ENCODE measurements at places on chromosomes 1 and 21.

DNA sequence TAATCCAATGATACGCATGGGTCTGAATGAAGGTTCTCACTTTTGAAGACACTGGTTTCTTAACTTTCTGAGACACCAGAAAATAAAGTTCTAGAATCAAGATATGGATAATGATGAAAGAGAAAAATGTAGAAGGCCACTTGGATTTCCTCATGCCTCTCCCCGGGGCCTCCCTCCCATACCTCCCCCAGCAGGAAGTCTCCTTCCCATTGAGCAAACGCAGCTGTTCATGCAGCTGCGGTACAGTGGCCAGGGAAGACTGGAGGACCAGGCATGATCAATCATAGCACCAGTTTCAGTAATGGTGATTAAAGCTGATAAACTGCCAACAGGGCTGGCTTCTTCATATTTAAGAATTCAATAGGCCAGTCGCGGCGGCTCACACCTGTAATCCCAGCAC is 10.9 kb upstream of the UBR4 start:
- no peak for DNase-seq

DNA sequence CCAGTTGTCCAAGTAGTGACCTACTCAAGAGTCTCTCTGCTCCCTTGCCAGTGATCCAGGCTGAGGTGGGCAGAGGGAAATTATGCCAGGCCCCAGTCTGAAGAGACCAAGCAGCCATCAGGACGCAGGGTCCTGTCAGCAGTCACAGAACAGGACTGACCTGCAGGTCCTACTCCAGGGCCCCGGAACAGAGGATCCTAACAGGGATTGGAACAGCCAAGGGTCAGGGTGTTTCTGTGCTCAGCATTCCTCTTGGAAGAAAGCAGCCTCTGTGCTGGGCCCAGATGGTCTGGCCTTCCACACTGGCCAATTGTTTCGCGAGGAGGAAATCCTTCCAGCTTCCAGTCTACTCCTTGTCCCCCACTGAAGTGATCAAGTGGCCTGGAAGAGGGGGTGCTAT is 41.6 kb upstream of the USP1 start:
- no peak for DNase-seq

DNA sequence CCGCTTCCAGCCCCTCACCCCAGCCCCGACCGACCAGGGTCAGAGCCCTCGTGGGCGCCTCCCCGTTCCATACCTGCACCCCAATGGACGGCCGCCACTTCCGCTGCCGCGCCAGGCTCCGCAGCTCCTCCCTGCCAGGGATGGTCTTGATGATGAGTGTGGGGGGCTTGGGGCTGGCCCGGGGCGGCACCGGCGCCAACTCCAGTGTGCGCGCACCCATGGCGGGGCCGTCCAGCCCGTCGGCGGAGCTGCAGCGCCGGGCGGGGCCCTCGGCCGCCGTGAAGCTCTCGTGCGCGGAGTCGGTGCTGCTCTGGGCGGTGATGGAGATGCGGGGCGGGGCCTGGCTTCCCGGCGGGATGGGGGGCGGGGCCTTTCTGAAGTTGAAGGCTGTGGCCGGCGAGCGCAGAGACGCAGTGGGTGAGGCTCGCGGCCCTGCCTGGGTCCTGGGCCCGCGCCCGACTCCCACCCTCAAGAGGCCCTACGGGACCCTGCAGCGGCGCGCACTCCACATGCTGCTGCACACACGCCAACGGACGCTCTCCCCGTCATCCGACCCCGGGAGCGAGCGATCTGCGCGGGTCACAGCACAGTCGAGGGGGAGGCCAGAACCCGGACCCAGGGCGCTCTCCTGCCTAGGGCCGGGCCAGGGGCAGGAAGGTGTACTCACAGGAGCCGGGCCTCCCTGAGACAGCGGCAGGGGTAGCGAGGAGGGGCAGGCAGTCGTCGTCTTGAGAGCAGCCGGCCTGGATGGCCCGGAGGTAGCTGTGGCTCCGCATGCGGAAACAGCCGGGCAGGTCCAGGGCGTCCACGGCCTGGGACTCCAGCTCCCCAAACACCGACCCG is 26.1 kb upstream of the SMIM12 start:
- DNase-seq = peak; percentile 59

- no peak for DNase-seq
Measured at GRCh38 chr1:48688102-48688760, 88.5 kb downstream of the BEND5 start.

All from activated CD8-positive, alpha-beta T cell treated with anti-CD3 and anti-CD28 coated beads, Interleukin-2, amount 10 ng/mL, durations not matched to agents 7 days and 5 days (primary cell).